Stimulated activated CD4-positive, alpha-beta T cell treated with anti-CD3 and anti-CD28 coated beads, Interleukin-4, amount 100 ng/mL, for 48 hours (primary cell): ENCODE measurements at places on chromosomes 3 and 15.

- DNase-seq = no peak
These were observed 9.0 kb downstream of the KY start for GRCh38 chr3:134641671-134642300.

GRCh38 chr3:2099028-2099671, 484 bp downstream of the CNTN4 start:
- no peak for DNase-seq

DNA sequence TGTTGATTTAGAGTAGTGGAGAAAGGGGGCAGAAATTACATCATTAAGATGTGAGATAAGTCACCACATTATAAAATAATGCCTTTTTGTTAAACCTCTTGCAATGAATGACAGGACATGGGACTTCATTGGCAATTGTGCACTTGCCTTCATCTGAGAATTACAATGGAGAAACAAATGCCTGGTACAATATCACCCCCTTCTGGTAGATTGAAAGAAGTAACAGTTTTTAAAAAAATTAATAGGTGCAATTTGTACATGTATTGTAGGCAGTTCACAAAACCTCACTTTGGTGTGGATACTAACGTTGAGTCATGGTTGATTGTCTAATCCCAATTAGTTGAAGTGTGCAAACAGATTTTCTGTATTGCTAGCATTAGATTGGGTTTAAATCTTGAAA, 4.6 kb upstream of the P2RY14 start:
- no peak for DNase-seq

- no peak for DNase-seq
These were observed 156.7 kb downstream of the SERPINI1 start for GRCh38 chr3:167892205-167892604.

DNA sequence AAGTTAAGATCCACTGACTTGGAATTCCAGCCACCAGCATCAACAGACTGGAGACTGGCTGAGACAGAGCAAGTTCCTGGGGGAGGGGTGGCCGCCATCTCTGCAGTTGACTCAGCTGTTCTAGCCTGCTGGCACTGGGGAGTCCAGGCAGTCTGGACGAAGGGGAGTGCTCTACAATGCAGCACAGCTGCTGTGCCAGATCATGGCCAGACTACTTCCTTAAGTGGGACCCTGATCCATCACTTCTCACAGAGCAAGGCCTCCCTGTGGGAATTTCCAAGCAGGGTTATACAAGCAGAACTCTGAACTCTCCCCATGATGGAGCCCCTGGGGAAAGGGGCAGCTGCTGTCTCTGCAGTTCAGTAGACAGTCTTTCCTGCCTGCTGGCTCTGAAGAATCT, 35.2 kb downstream of the PYGO1 start:
- no peak for DNase-seq

GRCh38 chr3:98763819-98764418, 779 bp downstream of the ST3GAL6 start:
- DNase-seq = no peak
